Activated B cell treated with CpG ODN at 0.5 μM for 24 hours (primary cell): ENCODE measurements at places on chromosomes 3 and 15.
A peak's percentile ranks its signal among the peaks of the same experiment; 100 is the strongest.

- no peak for DNase-seq
Observed at GRCh38 chr3:139353920-139354556, 10.2 kb downstream of the MRPS22 start.

DNA sequence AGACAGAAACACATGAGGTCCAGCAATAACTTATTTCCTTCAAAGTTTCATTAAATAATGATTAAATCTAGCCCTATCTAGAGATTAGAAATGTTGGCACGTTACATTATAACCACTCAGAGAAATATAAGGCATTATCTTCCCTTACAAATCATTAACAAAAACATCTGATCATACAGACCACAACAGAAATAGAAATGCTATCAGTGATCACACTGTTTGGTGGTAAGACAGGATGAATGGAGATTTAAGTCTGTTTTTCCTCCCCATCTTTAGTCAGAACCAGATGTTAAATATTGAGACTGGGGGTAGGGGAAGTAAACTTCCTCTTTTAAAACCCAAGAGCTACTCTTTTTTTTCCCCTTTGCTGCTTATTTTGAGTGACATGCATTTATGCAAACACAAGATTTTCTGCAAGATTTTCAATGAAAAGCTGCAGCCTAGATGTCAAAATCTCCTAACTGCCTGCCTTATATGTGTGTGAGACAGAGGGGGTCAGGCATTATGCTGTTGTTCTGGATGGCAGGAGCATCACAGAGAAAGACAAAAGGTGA is 70.4 kb downstream of the CBLB start:
- DNase-seq: no peak

- DNase-seq: no peak
Observed at GRCh38 chr3:18544146-18544545, 119.0 kb upstream of the SATB1 start.

DNA sequence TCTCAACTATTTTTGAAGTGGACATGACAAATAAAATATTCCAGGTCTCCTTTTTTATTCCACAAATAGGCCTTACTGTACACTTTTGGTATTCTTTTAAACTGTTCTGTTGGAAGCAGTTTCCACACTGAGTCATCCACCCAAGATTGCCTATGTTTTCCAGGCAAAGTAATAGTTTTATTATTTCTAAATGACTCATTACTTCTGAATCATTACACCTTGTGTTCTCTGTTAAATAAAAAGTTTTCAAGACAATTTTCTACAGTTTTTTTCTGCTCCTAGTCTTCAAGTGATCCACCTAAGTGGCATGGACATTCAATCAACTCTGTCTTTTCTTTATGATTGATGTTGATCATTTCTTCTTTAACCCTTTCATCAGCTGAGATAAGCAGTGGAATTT is 26.5 kb downstream of the PPP2R3A start:
- DNase-seq: no peak

- DNase-seq: no peak
Observed at GRCh38 chr15:29289173-29289572, 19.6 kb upstream of the NSMCE3 start.

DNA sequence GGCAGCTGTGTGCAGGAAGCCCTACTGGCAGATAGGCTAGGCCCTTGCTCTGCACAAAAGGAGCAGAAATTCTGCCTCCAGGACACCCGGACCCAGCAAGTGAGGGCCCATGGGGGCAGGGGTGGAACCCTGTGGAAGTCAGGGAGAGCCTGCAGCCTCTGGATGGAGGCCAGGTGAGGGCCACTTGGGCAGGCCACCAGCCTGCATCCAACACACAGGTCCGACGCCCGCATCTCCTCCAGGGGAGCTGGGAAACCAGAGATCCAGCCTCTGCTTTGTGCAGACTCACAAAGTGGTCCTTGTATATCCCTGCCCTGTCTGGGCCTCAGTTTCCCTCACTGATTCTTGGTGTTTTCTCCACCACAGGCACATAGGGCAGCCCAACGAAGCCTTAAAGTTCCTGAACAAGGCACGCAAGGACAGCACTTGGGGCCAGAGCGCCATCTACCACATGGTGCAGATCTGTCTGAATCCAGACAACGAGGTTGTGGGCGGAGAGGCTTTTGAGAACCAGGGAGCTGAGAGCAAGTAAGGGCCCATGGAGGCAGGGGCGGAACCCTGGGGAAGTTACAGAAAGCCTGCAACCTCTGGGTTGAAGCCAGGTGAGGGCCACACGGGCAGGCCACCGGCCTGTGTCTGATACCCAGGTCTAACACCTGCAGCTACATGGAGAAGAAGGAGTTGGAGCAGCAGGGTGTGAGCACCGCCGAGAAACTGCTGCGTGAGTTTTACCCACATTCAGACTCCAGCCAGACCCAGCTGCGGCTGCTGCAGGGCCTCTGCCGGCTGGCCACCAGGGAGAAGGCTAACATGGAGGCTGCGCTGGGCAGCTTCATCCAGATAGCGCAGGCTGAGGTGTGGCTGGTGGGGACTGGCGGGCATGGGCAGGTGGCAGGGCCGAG is 16.6 kb downstream of the CSRNP1 start:
- DNase-seq: no peak

- DNase-seq: no peak
Observed at GRCh38 chr3:119223511-119223910, 17.2 kb downstream of the B4GALT4 start.

DNA sequence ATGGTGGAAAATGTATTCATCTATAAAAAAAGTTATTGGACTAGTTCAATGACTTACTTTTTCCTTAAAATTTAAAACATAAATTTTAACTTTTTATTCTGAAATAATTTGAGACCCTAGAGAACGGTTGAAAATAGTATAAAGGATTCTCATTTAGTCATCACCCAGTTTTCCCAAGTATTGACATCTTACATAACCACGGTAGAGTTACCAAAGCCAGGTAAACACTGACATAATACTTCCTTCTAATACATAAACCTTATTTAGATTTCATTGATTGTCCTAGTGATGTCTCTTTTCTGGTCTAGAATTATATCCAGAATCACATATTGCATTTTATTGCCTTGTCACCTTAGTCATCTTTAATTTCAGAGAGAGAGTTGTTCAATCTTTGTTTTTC is 319.1 kb downstream of the LPP start:
- no peak for DNase-seq

- DNase-seq: no peak
Observed at GRCh38 chr3:52428151-52429005, 16.5 kb downstream of the SEMA3G start.

GRCh38 chr3:182524711-182525401 is 268.4 kb upstream of the ATP11B start:
- no peak for DNase-seq

- no peak for DNase-seq
Observed at GRCh38 chr15:74008901-74009300, 14.4 kb downstream of the PML start.

DNA sequence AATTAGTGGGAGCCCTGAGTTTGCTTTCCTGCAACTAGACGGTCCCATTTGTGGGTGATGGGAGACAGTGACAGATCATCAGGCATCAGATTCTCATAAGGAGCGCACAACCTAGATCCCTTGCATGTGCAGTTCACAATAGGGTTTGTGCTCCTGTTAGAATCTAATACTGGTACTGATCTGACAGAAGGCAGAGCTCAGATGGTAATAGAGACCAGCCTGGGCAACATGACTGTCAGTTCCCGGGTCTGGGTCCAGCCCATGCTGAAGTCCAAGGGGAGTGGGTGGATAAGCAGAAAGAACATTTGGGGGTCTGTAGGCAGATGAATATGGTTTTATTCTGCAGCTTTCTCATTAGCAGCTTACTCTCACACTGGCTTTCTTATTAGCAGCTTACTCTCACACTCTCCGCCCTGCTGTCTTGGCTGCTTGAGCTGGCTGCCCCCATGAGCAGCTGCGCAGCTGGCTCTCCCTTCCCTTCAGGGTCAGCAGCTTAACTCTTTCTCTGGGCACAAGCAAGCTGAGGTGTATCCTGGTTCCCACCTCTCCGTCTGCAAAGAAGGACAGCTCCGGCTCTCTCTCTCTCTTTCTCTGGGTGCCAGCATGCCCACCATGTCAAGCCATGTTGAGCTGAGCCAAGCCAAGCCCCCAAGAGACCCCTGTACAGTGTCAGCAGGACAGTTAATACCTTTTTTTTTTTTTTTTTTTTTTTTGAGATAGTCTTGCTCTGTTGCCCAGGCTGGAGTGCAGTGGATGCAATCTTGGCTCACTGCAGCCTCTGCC is 46.5 kb downstream of the KLHDC8B start:
- DNase-seq: no peak

- no peak for DNase-seq
Observed at GRCh38 chr3:62954580-62954979, 79.4 kb upstream of the CADPS start.

- no peak for DNase-seq
Observed at GRCh38 chr3:28207000-28207733, 34.3 kb upstream of the CMC1 start.

DNA sequence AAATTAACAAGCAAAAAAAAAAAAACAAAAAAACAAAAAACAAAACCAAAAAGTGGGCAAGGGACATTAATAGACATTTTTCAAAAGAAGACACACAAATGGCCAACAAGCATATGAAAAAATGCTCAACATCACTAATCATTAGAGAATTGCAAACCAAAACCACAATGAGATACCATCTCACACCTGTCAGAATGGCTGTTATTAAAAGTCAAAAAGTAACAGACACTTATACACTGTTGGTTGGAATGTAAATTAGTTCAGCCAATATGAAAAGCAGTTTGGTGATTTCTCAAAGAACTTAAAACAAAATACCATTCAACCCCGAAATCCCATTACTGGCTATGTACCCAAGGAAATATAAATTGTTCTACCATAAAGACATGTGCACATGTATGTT is 222.4 kb upstream of the CD96 start:
- DNase-seq: no peak

GRCh38 chr3:56064684-56065083 is 403.6 kb downstream of the ERC2 start:
- DNase-seq: no peak

DNA sequence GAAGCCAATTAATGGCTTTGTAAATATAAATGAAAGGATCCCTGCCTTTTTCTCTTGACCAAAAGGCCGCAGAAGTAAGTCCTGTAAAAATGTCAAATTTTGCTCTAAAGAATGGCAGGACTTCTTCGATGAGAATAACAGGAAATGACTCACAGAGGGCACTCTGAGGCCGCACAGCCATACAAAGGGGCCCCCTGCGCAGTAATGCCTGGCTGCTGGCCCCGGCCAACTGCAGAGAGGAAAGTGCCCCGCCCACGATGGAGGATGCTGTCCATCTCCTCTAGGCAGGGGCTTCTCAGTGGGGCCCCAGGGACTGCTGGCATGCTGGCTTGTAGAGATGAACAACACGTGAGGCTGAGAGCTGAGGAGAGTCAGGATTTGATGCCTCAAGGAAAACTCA is 18.1 kb upstream of the SCN10A start:
- no peak for DNase-seq

DNA sequence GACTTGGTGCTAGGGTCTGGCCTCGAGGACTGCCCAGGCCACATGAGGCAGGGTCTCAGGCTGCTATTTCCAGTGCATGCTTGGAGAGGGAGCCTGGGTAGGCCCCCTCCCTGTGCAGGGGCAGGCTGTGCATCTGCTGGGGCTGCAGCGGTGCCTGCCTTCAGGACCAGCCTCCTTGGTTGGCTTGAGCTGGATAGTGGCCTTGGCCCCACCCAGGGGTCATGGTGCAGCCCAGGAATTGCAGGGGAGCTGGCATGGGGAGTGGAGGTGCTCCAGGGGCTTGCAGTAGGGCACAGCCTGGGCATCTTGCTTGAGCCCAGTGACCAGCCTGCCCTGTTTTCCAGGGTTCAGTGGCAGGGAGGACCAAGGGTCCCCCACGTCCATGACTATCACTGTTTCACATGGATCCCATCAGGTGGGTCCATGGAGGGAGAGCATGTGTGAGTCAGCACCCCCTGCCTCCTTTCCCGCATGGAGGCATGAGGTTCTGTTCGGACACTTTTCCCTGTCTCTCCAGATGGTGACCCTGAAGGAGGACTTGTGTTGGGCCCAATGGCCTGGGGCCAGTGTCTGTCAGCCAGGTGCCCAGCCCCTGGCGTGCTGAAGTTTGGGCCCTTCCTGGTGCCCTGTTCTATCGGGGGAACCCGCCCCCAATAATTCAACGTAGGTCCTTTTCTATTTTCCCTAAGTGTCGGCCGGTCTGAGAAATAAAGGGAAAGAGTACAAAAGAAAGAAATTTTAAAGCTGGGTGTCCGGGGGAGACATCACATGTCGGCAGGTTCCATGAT is 218.6 kb downstream of the SNRPN start:
- DNase-seq: peak; percentile 3
